Vagina (tissue), 2 donors: ENCODE measurements at places on chromosomes 1 and 21.

DNA sequence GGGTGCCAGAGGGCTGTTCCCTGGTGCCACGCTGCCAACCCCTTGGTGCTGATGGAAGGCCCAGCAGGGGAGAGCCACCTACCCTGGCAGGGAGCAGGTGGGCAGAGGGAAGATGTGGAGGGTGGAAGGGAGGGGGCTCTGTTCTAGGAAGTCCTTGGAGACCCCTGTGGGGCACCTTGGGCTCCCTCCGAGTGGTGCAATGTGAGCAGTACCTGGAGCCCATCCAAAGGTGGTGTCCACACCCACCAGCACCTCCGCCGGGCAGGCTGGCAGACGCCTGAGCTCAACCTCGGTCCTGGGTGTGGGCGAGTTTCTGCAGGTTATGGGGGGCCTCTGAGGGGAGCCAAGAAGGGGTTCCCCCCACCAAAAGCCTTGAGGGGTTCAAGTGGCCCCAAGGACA, 11.3 kb upstream of the DNMT3L start:
- no peak for DNase-seq

DNA sequence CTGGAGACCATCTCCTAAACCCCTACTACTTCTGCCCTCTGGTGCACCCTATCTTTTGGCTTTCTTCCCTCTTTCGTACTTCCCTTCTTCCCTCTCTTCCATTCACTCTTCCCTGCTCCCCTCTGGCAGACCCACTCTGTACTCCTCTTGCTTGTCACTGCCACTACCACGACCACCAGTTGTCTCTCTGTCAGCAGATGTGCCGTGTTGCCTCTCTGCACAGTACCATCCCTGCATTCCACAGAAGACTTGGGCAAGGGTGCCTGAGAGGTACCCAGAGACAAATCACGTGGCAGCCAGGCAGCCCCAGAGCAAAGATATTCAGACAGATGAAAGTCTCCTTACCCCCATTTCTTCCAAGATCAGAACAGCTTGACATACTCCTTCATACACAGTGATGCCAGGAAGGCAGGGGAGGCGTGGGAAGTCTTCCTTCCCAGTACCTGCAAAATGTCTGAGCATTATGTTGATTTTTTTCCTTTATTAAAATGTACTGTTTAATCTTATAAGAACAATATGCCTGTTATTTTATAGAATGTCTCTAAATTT, 15.0 kb downstream of the CAMSAP2 start:
- no peak for DNase-seq

DNA sequence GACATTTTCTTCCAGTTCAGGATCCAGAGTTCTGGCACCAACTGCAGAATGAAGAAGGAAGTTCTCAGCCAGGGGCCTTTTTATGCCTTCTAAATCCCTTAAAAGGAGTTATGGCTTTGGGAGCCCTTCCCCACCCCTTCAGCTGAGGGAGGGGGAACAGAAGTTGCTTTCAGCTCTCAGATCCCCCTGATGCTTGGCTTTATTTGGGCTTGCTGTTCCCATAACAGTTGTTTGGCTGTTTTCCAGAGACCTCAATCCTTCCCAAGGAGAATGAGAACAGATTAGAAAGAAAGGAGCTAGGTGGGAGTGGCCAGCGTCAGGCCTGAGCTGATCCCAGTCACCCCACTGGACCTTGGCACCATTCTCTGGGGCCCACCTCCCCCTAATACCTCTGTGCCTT, at the start of gene RPE65:
Gene RPE65, minus strand, starts transcription at position 54 of the 400 bp plus-strand sequence. Its CDS starts 49 bp downstream, at position 5.
- DNase-seq: no peak

- no peak for DNase-seq
Observed at GRCh38 chr1:175870217-175870616, 126.8 kb upstream of the TNR start.

GRCh38 chr1:66197785-66198184, 336.2 kb upstream of the SGIP1 start:
- no peak for DNase-seq

DNA sequence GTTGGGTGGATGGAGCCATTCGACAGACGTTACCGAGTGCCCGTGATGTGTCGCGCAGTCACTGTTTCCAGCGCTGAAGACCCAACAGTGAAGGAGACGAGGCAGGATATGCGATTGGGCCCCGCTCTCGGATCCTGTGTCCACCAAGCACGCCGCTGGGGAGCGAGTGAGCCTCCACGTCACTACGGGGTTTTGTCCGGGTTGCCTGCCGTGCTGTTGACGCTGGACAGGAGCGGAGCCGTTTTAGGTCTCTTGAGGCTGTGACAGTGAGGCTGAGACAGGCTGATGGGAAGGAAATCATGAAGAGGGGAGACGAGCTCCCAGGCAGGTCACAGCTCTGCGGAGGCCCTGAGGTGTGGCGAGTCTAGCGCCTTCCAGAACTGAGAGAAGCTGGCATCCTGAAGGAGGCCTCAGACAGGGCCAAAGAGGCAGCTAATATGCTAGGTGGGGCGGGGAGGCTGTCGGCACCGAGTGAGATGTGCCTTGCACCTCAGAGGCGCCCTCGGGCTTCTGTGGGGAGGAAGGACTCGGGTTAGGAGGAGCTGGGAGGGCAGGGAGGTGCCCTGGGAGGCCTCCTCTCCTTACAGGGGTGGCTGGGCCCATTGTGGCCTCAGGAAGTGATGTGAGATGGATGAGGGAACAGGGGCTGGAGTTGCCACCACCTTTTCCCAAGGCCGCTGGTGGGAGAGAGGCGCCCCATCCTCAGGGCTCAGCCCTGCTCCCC, 196.0 kb upstream of the TMEM51 start:
- no peak for DNase-seq

- DNase-seq: no peak
Observed at GRCh38 chr1:75083848-75084514, 50.2 kb upstream of the LHX8 start.

DNA sequence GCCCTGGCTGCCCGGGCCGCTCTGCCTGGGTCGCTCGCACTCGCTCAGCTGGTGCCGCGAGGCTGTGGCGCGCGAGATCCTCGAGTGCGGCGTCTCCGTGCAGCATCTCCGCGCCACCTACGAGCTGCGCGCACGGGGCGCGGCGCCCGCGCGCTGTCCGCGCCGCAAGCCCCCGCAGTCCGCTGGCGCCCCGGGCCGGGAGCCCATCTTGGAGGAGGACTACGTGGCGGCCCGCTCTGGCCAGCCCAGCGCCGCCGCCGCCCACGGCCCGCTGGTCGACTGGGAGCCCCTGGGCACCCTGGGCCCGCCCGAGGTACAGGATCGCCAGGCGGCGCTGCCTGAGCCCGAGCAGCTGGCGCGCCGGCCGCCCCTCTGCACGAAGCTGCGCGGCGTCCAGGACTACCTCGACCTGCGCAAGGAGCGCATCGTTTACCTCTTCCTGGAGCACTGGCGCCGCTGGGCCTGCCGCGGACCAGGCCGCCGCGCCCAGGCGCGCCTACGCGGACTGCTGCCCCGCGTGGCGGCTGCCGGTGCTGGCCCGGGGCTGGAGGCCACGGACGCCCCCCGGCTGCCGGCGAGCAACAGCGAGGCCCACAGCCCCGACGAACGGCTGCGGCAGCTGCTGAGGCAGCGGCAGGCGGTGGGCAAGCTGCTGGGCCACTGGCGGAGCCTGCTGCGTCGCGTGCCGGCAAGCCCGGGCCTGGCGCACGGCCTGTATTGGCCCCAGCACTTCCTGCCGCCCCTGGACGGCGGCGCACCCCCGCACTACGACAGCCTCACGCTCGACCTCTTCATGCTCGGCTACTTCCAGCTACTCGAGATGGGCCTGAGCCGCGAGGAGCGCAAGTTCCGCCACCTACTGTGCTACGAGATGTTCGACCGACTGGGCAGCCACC, 10.9 kb downstream of the TNFRSF25 start:
- DNase-seq: no peak

DNA sequence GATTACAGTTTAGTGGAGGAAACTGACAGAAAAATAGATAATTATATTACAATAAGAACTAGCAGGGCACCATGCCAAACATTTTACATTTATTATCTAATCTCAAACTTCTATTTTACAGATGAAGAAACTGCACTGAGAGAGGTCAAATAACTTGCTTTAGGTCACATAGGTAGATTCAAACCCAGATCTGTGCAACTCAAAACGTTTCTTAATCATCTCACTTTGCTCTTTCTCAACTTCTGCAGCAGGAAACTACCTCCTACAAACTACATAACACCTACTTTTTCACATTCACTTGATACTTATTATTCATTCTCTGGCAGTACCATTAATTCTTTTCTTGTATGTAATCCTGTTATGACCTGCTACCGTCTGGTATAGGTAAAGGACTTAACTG, 49.9 kb upstream of the BCL10 start:
- DNase-seq: no peak

DNA sequence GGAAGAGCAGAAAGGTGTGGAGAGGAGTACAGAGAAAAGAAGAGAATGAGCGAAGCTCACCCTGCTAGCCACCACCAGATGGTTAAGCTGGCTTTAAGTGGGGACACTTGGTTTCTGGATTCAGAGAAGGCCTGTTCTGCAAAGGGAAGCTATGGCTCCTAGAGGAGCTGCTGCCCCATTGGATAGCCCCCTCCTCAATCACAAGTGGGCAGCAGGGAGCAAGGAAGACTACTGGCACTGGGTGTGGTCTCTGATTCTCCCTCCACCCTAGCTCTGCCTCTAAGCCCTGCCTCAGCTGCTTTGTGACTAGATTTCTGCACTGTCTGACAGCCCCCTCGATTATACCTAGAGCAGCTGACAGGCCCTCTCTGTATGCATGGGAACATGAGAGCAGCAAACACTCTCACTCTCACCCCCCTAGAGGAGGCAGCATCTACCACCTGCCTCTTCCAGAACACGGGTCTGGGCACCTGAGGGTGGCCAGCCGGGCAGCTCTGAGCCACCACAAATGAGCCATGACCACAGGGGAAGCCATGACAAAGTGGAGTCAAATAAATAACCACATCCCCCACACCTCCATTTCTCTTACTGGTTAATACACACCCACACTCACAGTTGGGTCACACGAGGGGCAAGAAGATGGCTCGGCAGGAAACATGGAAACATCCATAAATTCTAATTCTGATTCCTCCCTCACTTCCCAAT, 13.6 kb downstream of the PLEKHA6 start:
- no peak for DNase-seq

DNA sequence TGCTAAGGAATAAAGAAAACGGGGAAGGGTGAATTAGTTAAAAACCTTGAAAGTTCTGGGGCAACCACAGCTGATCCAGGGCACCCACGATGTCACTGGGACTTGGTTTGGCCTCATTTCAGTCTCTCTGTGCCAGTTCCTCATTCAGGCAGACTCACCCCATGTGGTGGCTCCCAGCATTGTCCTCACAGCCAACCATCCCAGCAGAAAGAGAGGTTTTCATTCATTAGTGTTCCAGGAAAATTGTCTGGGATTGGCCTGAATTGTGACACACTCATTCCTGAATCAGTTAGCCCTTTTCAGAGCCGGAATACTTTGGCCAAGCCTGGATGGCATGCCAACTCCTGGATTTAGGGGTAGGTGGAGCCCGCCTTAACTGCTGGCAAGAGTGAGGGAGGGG, 367.7 kb downstream of the PRDM2 start:
- DNase-seq: no peak

DNA sequence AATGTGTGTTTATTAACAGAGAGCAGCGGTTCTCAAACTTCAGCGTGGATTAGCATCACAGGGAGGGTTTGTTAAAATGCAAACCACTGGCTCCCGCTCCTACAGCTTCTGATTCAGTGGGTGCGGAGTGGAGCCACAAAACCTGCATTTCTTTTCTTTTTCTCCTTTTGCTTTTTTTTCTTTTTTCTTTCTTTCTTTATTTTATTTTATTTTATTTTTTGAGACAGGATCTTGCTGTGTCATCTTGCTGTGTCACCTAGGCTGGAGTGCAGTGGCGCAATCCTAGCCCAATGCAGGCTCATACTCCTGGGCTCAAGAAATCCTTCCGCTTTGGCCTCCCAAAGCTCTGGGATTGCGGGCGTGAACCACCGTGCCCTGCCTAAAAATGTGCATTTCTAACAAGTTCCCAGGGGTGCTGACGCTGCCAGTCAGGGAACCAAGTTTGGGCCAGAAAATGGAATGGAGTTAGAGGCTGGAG, 20.9 kb upstream of the SLC1A7 start:
- no peak for DNase-seq
